Cerebellar nuclear complex (tissue), 1 donor: ENCODE measurements at places on chromosomes 16 and 17.

DNA sequence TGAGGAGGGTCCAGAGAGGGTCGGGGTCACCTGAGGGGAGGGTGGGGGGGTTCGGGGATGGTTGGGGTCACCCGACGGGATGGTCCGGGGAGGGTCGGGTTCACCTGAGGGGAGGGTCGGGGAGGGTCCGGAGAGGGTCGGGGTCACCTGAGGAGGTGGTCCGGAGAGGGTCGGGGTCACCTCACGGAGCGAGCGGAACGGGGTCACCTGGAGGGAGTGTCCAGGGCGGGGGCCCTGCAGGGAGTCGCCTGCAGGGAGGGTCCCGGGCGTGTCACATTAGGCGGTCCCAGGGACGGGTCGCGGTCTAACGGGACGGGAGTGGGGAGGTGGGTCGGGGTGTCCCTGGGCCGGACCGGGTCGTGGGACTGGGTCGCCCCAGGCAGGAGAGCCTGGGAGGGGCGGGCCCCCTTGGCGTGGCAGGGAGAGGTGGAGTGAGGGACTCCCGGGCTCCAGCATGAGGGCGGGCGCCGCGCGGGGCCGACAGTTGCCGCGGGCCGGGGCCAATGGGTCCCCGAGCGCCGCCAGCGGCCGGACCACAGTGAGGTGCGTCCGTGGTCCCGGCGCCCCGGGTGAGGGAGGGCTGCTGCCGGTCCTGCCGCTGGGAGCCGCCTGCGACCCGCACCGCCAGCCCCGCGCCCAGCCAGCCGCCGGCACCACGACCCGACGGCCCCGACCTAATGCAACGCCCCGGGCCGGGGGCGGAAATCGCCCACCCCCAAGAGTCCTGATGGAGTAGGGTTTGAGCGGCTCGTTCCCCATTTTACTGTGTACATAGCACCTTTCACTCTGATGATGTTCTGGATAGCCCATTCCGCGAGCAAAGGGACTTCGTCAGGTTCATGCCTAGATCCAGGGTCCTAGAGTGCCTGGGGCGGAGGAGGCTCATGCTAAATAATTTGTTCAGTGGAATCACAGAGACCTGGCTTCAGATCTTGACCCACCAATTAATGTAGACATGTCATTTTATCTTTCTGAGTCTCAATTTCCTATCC is 1.2 kb upstream of the ABCA3 start:
- DNase-seq, result no peak

- DNase-seq, result no peak
These were observed 1.4 kb downstream of the APRT start for GRCh38 chr16:88810166-88810911.

- no peak for DNase-seq
These were observed 2.0 kb downstream of the P2RX1 start for GRCh38 chr17:3914312-3914670.

GRCh38 chr17:8836821-8837562 is 30.5 kb downstream of the PIK3R6 start:
- DNase-seq, result no peak

GRCh38 chr16:46730126-46730525 is 18.0 kb downstream of the MYLK3 start:
- DNase-seq, result no peak

DNA sequence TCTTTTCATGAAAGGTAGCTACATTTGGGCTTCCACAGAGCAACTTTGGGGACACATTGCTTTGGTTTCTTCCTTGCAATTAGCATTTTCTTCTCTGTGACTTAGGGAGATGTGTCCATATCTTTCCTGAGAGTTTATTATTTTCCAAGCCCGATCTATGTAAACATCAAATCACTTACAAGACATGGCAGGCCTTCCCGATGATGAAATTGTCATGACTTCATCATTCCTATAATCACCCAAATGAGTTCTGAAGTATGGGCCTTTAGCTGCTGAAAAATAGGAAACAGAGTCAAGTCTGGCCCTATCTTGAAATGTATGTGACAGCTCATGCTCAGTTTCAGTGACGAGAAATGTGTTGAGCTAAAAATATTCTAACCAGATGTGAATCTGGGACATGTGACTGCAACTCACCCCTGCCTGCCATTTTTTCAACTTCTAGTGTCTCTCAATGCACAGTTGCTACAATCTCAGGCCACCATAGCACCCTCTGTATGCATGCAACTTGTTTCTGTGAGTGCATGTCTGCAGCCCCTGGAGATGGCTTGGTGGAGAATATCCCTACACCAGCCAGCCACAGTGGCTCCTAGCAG is 199.6 kb upstream of the MAF start:
- no peak for DNase-seq

DNA sequence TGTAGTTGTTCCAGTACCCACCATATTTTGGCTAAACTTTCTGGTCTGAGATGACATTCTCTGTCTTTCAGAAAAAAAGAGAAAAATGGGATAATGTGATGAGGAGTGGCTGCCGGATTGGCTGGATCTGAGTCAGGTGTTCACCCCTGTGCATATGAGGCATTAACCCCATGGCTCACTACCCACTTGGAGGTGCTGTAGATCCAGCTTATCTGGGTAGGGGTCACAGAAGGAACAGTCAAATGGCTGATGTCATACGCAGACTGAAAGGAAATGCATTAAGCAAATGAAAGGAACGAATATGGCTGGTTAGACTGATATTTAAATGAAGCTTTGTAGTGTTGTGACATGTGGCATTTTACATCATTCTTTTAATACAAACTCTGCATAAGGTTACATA is 17.3 kb downstream of the MAP2K6 start:
- no peak for DNase-seq

GRCh38 chr16:46883353-46883689 is 841 bp upstream of the GPT2 start:
- no peak for DNase-seq
